Stimulated activated CD8-positive, alpha-beta memory T cell treated with anti-CD3 and anti-CD28 coated beads, Interleukin-15, amount 100 ng/mL, for 4 hours (primary cell): ENCODE measurements at places on chromosomes 2 and 18.

DNA sequence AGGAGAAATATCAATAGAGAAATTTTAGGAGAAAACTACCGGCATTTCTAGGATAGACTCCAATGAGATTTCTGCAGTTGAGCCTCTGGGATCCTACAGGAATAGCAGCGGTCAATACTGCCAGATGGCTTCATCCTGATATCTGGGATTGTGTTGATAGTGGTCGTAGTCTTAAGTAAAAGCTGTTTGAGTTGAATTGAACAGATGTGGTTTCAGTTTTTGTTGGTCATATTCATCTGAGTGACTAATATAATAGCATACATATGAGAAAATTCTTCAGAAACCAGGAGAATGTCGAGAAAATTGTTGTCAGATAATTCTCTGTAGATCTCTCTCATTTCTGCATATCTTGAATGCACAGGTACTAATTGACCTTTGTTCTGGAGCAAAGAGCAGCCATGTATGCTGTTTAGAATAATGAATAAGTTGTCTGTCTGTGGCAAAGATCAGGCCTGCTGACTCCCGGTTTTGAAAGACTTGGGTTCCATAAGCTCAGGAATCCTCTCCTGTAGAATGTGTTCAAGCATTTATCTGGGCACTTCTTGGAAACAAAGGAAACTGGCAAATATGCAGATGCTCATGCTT is 288.1 kb downstream of the TMX3 start:
- DNase-seq: no peak

GRCh38 chr2:71210292-71210691 is 16.6 kb downstream of the PAIP2B start:
- no peak for DNase-seq

GRCh38 chr2:30172627-30173026 is 25.8 kb downstream of the YPEL5 start:
- DNase-seq: no peak

DNA sequence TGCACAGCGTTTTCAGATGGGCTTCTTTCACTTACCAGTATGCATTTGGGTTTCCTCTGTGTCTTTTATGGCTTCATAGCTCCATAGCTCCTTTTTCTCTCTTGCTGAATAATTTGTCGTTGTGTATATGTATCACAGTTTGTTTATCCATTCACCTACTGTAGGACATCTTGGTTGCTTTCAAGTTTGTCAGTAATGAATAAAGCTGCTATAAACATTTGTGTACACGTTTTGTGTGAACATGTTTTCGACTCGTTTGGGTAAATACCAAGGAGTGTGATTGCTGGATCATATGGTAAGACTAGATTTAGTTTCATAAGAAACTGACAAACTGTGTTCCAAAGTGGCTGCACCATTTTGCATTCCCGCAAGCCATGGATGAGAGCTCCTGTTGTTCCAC is 94.7 kb downstream of the FAM168B start:
- DNase-seq: no peak

DNA sequence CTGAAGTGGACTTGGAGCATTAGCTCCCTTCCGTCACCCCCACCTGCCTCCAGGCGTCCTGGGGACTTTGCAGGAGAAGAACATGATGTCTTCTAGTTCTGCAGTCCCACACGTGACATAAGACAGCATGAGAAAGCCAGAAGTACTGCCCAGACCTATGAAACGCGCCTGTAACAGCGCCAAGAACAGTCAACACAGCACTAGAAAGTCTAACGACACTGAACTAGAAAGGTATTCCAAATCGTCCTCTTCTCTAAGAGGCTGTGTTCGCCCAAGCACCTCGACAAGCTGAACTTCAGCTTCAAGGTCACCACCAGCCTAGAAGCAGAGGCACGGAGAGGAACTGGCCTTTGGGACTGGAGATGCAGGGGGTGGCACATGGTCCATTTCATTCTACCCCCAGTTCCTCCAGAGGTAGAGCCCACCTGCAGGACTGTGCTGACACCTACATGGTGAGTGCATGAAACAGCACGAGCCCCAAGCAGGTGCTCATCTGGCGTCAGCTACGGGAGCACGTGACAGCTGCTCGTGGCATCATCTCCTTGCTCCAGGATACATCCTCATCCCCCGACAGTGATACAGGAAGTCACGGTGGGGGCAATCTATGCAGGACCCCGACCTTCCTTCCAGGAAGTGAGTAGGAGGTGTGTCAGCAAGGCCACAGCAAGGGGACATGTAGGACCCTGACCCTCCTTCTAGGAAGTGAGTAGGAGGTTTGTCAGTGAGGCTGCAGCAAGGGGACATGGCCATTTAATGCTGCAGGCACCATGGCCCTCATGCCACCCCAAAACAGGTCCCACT is 3.7 kb downstream of the HDAC4 start:
- DNase-seq: no peak

- DNase-seq: no peak
These were observed 30.9 kb upstream of the REEP1 start for GRCh38 chr2:86368161-86368824.

DNA sequence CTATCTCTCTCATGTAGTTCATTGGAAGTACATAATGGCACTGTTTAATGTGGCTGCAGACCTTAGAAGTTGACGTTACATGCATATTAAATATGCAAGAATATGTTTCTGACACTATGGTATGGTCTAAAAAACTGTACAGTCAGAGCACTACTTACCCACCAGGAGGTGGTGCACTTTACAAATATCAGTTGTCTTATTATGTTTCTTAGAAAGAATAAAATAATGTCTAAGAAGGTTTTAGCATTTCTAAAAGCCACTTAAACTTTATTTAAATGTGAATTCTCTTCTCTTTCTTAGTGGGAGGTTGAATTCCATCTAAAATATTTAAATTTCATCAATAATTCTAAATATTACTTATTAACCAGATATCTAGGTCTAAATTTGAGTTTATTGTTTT is 4.3 kb downstream of the TMEFF2 start:
- no peak for DNase-seq

- no peak for DNase-seq
These were observed 13.7 kb upstream of the TEX261 start for GRCh38 chr2:71008342-71008741.

DNA sequence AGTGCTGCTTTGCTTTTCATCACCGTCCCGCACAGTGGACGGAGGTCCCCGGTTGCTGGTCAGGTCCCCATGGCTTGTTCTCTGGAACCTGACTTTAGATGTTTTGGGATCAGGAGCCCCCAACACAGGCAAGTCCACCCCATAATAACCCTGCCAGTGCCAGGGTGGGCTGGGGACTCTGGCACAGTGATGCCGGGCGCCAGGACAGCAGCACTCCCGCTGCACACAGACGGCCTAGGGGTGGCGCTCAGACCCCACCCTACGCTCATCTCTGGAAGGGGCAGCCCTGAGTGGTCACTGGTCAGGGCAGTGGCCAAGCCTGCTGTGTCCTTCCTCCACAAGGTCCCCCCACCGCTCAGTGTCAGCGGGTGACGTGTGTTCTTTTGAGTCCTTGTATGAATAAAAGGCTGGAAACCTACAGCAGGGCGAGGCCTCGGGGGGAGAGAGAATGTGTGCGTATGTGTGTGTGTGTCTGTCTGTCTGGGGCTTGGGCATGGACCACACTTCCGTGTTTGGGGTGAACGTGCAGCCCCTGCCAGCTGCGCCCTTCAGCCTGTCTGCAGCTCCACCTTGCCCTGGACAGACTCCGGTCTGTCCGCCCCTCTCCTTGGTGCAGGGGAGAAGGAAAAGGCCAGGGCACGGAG is 32.3 kb downstream of the GPC1 start:
- DNase-seq: no peak

DNA sequence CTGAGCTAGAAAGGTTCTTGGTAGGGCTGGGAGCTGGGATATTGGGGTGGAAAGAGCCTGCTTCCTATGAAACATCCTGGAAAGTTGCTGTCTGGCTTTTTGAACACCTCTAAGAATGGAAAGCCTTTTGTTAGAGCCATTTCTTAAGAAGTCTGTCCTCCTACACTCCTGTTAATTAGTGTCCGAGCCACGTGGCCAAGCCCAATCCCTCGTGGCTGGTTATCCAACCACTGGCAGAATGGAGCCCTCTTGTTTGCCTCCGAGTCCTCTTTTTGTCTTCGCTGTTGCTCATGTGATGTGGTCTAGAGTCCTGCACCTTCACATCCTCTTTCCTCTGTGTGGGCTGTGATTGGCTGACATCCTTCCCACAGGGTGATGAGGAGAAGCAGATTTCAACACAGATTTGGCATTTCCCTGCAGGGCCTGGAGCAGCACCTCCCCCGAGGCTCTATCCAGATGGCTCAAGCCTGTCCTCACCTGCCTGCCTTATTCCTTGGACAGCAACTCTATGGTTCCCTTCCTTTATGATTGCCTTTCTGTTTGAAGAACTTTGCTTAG is 8.2 kb upstream of the TOGARAM2 start:
- DNase-seq: no peak

DNA sequence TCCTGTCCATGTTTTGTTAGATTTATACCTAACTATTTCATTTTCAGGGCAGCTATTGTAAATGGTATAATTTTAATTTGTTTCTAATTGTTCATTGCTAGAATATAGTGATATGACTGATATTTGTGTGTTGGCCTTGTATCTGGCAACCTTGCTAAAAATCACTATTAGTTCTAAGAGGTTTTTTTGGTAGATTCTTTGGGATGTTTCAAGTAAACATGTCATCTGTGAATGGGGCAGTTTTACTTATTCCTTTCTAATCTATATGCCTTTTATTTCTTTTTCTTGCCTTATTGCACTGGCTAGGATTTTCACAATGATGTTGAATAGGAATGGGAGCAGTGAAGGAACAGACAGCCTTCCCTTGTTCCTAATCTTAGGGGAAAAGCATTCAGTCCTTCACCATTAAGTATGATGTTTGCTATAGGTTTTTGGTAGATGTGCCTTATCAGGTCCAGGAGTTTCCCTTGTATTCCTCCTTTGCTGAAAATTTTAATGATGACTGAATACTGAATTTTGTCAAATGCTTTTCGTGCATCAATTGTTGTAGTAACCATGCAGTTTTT is 41.7 kb downstream of the SNORC start:
- no peak for DNase-seq

DNA sequence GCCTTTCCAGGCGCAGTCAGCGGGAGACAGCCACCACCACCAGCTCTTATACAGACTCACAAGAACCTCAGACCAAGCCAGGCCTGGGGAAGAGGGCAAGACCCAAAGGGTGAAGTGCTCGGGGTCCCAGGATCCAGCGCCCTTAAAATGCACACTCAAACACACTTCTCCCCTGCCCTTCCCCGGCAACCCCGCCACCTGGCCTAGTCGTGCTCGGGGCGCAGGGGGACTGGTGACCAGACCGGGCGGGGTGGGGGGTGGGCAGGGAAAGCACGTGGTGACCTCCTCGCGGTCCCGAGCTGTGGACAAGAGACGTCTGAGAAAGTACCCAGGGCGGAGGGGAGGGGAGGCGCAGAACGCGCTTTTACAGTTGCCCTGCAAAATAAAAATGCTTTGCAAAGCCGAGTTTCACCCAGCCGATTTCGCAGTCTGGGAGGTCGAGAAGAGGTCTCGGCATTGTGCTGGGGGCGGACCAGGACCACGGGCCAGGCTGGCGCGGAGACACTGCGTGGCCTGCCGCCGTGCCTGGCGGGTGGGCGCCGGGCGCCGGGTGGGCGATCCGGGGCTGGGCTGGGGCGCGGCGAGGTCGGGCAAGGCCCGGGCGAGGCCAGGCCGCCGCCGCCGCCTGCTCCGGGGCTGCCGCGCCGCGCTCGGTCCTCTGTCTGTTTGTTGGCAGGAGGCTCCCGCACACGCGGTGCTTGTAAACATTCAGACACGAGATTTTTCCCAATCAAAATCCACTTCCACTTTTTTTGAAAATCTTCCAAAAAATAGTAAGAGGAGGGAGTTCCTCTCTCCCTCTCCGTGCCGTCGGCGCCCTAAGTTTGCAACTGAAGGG is 2.0 kb downstream of the BCL11A start:
- DNase-seq: no peak

GRCh38 chr2:63678085-63678484 is 89.3 kb downstream of the MDH1 start:
- no peak for DNase-seq
